T-helper 17 cell (primary cell): ENCODE measurements at places on chromosomes 6 and 20. TPM values are rescaled to one million over a fixed set of nuclear protein-coding genes. Genes with fewer than 3 reads are reported as not detected.

The LY6G6F gene
- 1.6 TPM for total RNA-seq

The CLVS2 gene
- not detected for total RNA-seq

The LY6G5B gene
- total RNA-seq = 32.7 TPM

The C20orf144 gene
- 0.45 TPM for total RNA-seq

The PRPH2 gene
- total RNA-seq = not detected

The ABHD12 gene
- total RNA-seq = 12.5 TPM

The SAPCD1 gene
- 4.2 TPM for total RNA-seq

The SAMD5 gene
- total RNA-seq = not detected

The GFOD1 gene
- total RNA-seq = 3.1 TPM

The DCDC2 gene
- total RNA-seq = not detected
